ENCODE measurements at places on chromosomes 12 and 14. TPM values are rescaled to one million over a fixed set of nuclear protein-coding genes. Genes with fewer than 3 reads are reported as not detected.
A peak's percentile ranks its signal among the peaks of the same experiment; 100 is the strongest.

GRCh38 chr14:64704143-64704742 lies at the start of gene PLEKHG3:
TSS of gene PLEKHG3 (plus strand) at chr14:64704424. CDS start at chr14:64727632, 23,208 bp downstream.
- peaks cover 57% of the 10 kb centered on the region for H3K4me1 ChIP-seq
- no peaks in the 10 kb centered on the region for H3K27me3 ChIP-seq
- H3K27ac ChIP-seq, result peak within 1 kb of the TSS; percentile 47
- H3K36me3 ChIP-seq, result peaks cover 46% of the 10 kb centered on the region
- H3K4me3 ChIP-seq, result peak within 1 kb of the TSS; percentile 75
- DNase-seq, result peak; percentile 81

GRCh38 chr12:128951448-128951847 lies 98.2 kb downstream of the GLT1D1 start:
- no peak overlapping the region for H3K27ac ChIP-seq
- H3K4me1 ChIP-seq, result no peaks in the 10 kb centered on the region
- no peak overlapping the region for H3K4me3 ChIP-seq
- DNase-seq, result no peak
- no peaks in the 10 kb centered on the region for H3K36me3 ChIP-seq

GRCh38 chr12:75479963-75480461 lies 543 bp upstream of the GLIPR1 start:
- H3K27ac ChIP-seq, result peak overlapping the region; percentile 83
- H3K27me3 ChIP-seq, result no peaks in the 10 kb centered on the region
- H3K36me3 ChIP-seq, result peaks cover 25% of the 10 kb centered on the region
- H3K4me3 ChIP-seq, result peak overlapping the region; percentile 29
- DNase-seq, result no peak

- no peak for DNase-seq
- peak overlapping the region; percentile 27 for H3K27ac ChIP-seq
- H3K27me3 ChIP-seq, result no peaks in the 10 kb centered on the region
- H3K36me3 ChIP-seq, result no peaks in the 10 kb centered on the region
Observed at GRCh38 chr12:92987846-92988621, 58.9 kb upstream of the EEA1 start.

DNA sequence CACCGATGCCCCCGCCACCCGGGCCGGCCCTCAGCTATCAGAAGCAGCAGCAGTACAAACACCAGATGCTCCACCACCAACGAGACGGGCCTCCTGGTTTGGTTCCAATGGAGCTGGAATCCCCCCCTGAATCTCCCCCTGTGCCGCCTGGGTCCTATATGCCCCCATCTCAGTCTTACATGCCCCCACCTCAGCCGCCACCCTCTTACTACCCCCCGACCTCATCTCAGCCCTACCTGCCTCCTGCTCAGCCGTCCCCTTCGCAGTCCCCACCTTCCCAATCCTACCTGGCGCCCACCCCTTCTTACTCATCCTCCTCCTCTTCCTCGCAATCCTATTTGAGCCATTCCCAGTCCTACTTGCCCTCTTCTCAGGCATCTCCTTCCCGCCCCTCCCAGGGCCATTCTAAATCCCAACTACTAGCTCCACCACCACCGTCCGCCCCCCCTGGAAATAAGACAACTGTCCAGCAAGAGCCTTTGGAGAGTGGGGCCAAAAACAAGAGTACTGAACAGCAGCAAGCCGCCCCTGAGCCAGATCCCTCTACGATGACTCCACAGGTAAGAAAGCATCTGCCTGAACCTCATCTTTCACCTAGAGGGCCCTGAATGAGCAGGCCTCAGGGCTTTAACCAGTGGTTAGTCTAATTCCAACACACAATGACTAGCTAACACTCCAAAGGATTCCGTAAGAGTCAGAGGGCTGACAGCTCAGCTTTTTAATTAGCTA lies 851 bp downstream of the YLPM1 start:
- H3K27ac ChIP-seq, result peak overlapping the region; percentile 71
- peak; percentile 3 for DNase-seq
- peaks cover 20% of the 10 kb centered on the region for H3K4me1 ChIP-seq
- peaks cover 39% of the 10 kb centered on the region for H3K36me3 ChIP-seq
- H3K4me3 ChIP-seq, result peak overlapping the region; percentile 81
- no peaks in the 10 kb centered on the region for H3K27me3 ChIP-seq

DNA sequence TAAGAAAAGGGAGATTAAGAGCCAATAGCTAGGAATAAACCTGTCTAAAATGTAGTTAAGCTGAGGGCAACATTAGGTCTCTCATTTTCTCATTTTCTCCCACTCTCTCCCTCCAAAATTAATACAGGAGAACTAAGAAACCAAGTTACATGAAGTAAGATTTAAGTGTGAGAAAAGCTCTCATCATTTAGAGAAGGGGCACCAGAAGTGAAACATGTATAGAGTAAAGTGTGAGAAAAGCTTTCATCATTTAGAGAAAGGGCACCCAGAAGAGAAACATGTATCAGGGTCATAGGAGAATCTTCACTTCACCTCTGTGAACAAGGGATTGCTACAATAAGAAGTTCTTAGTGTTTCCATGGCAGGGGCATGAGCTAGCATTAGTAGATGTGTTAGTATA lies 132.4 kb upstream of the CNTN1 start:
- H3K36me3 ChIP-seq, result no peaks in the 10 kb centered on the region
- H3K4me3 ChIP-seq, result no peak overlapping the region
- no peak for DNase-seq
- no peaks in the 10 kb centered on the region for H3K4me1 ChIP-seq
- H3K27ac ChIP-seq, result no peak overlapping the region
- no peaks in the 10 kb centered on the region for H3K27me3 ChIP-seq

GRCh38 chr12:74641262-74641661 lies 103.6 kb downstream of the ATXN7L3B start:
- H3K27ac ChIP-seq, result no peak overlapping the region
- H3K4me1 ChIP-seq, result no peaks in the 10 kb centered on the region
- H3K27me3 ChIP-seq, result no peaks in the 10 kb centered on the region

DNA sequence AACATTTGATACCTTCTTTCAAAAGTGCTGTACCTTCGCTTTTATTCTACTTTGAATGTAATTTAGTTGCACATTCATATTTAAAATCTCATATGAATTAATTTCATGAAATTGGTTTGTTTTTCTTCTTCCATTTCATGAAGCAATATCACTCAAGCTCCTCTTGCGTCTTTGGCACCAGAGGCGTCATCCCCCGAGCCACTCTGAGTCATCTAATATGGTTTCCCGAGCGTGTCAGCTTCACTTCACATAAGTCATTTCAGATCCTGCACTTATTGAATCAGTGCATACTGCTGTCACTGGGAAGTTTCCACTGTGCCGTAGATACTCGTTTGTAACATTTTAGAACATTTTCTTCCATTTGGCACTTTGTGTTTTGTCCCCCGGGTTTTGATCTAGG lies 105.6 kb downstream of the SLC25A47 start:
- no peak for DNase-seq
- peaks cover 10% of the 10 kb centered on the region for H3K4me1 ChIP-seq
- no peaks in the 10 kb centered on the region for H3K27me3 ChIP-seq
- no peak overlapping the region for H3K27ac ChIP-seq
- no peak overlapping the region for H3K4me3 ChIP-seq

DNA sequence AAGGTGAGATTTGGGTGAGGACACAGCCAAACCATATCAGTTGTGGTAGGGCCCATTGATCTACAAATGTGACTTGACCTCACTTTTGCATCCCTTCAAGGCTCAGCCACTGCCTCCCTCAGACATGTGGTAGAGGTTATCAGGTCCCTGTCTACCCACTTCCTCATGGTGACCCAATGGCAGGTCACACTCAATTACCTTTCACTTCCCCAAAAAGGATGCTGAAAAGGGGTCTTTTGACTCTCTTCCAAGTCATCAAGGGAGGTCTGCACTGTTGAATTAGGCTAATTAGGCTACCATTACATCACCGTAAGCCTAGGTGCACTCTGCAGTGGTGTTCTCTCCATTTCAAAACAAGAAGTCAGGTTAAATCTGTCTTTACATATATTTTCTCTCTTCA lies 22.6 kb upstream of the DRAM1 start:
- DNase-seq, result no peak
- no peak overlapping the region for H3K4me3 ChIP-seq
- no peak overlapping the region for H3K27ac ChIP-seq
- H3K36me3 ChIP-seq, result no peaks in the 10 kb centered on the region
- H3K27me3 ChIP-seq, result no peaks in the 10 kb centered on the region
- peaks cover 15% of the 10 kb centered on the region for H3K4me1 ChIP-seq

DNA sequence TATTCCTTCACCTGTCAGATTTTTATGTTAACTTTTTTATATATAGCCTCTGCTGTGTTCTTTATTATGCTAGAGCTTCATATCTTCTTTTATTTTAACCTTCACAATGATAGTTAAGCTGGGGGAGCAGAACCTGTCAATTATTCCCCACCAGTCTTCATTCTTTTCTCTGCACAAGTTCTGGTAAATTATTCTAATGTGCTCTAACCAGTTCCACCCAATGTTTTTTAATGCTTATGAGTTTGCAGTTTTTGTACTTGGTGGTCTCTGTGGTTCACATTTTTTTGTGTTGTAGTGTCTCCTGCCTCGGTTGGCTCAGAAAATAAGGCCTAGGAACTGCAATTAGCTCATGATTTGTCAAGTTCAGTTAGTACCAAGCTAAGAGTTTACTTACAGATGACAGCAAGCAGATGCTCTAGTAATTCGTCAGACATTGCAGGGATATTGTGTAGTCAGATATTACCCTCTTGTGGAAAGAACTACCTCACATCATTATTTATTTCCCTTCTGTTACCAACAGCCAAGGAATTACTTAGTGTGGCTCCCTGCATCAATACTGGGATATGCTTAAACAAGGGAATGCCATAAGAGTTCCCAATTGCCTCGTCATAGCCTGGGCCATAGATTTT lies 14.5 kb downstream of the DYRK2 start:
- H3K27me3 ChIP-seq, result no peaks in the 10 kb centered on the region
- no peak overlapping the region for H3K27ac ChIP-seq
- H3K36me3 ChIP-seq, result peaks cover 10% of the 10 kb centered on the region
- DNase-seq, result no peak

DNA sequence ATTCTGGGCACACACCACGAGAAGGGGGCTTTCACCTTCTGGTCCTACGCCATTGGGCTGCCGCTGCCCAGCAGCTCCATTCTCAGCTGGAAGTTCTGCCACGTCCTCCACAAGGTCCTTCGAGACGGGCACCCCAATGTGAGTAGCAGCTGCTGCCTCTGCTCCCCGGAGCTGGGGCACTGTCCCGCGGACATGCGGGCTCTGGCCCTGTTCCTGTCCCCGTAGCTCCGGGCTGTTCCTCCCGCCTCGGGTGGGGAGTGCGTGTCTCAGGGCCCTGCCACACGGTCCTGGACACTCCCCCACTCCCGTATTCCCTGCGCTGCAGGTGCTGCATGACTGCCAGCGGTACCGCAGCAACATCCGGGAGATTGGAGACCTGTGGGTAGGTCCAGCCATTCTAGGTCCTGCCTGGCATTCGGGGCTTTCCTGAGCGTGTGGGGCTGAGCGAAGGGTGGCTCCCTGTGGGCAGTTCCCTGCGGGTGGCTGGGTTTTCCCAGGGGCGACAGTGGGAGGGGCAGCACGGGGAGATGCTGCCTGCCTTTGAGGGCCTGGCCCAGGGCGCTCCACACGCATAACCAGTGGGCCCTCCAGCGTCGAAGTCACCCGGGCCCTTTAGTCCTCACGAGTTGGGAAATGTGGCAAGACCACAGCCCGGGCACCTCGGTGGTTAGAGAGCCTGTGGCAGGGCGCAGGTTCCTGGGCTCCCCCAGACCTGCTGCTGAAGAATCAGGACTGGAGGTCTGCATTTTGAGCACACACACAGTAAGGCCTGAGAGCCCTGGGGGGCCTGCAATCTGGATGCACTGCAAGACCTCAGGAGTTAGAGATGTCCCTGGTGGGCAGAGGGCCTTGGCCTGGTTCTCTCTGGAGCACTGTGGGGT lies 13.5 kb downstream of the HIP1R start:
- H3K36me3 ChIP-seq, result peaks cover 50% of the 10 kb centered on the region
- H3K27me3 ChIP-seq, result no peaks in the 10 kb centered on the region
- H3K4me1 ChIP-seq, result peaks cover 8% of the 10 kb centered on the region
- H3K4me3 ChIP-seq, result no peak overlapping the region
- H3K27ac ChIP-seq, result no peak overlapping the region

- H3K27me3 ChIP-seq, result no peaks in the 10 kb centered on the region
- no peak overlapping the region for H3K4me3 ChIP-seq
- no peak overlapping the region for H3K27ac ChIP-seq
- H3K4me1 ChIP-seq, result no peaks in the 10 kb centered on the region
- peaks cover 6% of the 10 kb centered on the region for H3K36me3 ChIP-seq
- no peak for DNase-seq
Observed at GRCh38 chr14:86221755-86222154, 691.8 kb downstream of the FLRT2 start.

- no peaks in the 10 kb centered on the region for H3K27me3 ChIP-seq
- H3K27ac ChIP-seq, result no peak overlapping the region
- no peak overlapping the region for H3K4me3 ChIP-seq
- H3K36me3 ChIP-seq, result no peaks in the 10 kb centered on the region
- H3K4me1 ChIP-seq, result no peaks in the 10 kb centered on the region
- DNase-seq, result peak; percentile 38
Observed at GRCh38 chr12:127293507-127294310, 973.3 kb upstream of the TMEM132C start.

DNA sequence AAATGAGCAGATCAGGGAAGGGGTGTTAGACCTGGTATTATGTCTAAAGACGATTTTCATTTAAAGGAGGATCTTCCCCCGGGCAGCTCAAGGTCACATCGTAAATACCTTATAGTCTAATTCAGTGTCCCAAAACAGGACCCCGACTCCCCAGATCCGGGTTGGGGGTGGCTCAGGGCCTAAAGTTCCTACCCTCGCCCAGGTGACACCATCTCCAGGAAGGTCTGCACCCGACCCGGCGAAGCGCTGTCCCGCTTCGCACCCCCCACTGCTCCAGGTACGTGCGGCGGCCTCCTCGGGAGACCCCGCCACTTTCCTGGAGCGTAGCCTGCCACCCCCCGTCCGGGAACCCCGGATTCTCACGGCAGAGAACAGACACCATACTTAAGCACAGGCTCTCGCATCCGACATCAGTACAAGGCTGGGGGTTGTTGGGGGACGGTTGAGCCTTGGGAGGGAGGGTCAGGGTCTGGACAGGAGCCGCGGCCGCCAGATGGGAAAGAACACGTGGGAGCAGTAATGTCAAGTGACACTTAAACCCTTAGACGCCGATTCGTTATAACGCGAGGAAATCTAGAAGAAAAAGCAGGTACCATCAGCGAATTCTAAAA lies 556 bp downstream of the TIMM9 start:
- peaks cover 10% of the 10 kb centered on the region for H3K4me1 ChIP-seq
- no peaks in the 10 kb centered on the region for H3K27me3 ChIP-seq
- peak overlapping the region; percentile 94 for H3K4me3 ChIP-seq
- H3K27ac ChIP-seq, result peak overlapping the region; percentile 99

DNA sequence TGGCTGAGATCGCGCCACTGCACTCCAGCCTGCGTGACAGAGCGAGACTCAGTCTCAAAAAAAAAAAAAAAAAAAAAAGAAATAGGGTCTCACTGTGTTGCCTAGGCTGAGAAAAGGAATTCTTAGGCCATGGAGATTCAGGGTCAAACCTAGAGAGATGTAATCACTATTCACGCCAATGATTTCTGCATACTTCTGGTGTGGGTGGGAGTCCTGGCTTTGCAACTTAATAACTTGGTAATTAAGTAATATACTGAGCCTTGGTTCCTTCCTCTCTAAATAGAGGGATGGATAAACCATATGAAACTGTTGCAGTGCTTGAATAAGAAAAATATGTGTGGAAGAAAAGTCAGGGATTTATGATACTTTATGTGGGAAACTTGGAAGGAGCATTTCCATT lies 2.7 kb downstream of the ZNF410 start:
- DNase-seq, result no peak
- H3K27ac ChIP-seq, result no peak overlapping the region
- no peaks in the 10 kb centered on the region for H3K27me3 ChIP-seq
- H3K4me1 ChIP-seq, result peaks cover 25% of the 10 kb centered on the region

GRCh38 chr12:70839544-70839943 lies 81.0 kb downstream of the PTPRR start:
- H3K4me3 ChIP-seq, result no peak overlapping the region
- H3K36me3 ChIP-seq, result no peaks in the 10 kb centered on the region
- no peaks in the 10 kb centered on the region for H3K27me3 ChIP-seq
- H3K27ac ChIP-seq, result no peak overlapping the region

ADGRD1 gene
- total RNA-seq, result not detected

LACRT gene
- total RNA-seq, result not detected

DNAJC22 gene
- total RNA-seq, result 9.6 TPM

SLC6A15 gene
- total RNA-seq, result not detected

TAS2R43 gene
- 1.8 TPM for total RNA-seq

GPR132 gene
- 1.4 TPM for total RNA-seq

Data from Calu3 (cell line).